ENCODE measurements at places on chromosomes 6 and 20.

GRCh38 chr6:154058963-154059680 is 20.1 kb downstream of the OPRM1 start:
- no peak for DNase-seq

GRCh38 chr6:164345806-164346496 is 931.4 kb downstream of the QKI start:
- DNase-seq: no peak

DNA sequence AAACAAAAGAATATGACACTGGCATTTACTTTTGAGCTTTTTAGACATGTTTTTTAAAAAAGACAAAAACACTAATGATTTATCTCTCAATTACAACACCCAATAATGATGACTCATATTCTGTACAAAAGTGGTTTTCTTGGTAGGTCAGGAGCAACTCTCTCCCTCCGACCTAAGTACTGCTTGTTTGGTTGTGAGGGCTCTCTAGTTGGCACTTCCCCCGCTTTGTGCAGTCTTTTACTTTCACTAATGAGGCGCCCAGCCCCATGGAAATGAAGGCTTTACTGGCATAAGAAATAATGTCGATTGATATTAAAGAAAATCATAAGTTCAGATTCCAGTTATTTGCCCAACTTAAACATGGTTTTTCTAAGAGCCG is 1.3 kb downstream of the KPNA5 start:
- no peak for DNase-seq

- no peak for DNase-seq
Observed at GRCh38 chr6:104705095-104705707, 154.5 kb downstream of the HACE1 start.

DNA sequence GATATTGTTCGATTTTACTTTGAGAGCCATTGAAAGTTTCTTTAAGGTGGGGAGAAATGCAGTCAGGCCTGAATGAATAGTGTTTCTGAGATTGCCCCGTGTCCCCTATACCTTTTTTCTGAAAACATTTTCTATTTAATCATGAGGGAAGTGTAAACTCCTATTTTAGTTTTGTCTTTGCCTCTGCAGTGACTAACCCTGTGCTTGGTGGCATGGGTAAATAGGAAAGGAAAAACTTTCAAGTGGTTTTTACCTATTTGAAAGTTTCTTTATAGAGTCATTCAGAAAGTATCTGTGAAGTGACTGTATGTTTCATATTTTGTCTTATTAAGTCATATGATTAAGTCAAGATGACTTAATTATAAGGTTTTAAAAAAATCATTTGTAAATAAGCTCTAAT is 14.5 kb downstream of the SNRNP48 start:
- no peak for DNase-seq

DNA sequence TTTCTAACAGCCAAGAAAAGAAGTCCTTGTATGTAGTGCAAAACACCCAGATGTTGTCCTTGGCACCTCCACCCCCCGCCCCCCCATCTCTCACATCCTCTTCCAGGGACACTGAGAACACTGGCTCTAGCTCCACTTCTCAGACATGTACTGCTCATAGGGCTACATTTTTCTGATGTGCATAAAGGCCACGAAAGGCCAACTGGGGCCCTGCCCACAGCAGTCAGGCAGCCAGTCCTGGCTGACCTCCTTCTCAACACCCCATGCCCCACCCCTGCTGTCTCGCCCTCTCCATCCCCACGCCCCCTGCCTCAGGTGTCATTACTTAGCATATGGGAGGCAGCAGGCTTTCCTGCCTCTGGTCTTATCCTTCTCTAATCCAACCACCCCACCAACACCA is 11.3 kb downstream of the GABRR1 start:
- no peak for DNase-seq

DNA sequence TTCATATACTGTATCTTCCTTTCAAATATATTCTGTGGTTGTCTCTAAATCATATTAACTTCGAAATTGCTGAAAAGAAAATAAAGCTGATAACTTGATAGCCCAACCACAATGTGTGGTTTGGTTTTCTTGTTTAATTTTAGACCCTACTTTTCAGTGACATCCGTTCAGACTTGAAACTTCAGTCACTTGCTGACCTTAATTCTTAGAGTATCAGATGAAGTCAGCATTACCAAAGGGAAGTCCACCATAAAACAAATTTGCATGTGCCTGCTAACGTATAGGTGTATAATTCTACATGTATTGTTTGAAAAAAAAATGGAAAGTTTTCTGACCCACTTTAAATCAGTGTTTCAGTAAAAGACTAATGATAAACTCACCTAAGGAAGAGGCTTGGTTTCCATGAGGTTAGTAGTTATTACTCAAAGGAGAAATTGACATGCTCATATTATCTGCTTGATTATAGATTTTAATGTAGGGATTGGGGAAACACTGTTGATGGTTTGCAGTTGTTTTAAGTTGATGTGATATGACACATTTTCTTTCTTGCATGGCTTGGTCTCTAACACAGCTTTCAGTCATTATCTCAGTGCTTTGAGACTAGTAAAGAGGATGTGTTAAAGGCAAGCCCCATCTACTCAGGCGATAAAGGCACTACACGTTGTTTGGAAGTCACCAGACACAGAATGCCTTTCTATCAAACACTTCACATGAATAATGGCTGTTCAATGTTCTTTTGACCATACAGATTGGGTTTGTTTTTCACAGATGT is 5.2 kb upstream of the IL17A start:
- no peak for DNase-seq

DNA sequence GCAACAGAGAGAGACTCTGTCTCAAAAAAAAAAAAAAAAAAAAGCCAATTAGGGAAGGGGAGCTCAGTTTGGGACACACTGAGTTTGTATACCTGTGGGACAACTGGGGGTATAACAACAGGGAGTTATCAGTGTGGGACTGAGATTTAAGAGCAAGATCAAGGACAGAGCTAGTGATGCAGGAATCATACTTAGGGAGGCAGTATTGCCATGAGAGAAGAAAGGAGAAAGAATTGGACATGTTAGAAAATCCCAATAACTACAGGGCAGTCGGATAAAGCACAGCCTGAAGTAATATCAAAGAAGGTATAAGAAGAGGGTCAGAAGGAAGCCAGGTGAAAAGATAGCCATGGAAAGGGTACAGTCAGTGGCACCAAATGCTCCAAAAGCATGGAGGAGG is 121.2 kb downstream of the PTPRT start:
- no peak for DNase-seq

- no peak for DNase-seq
Observed at GRCh38 chr6:116016846-116017545, 43.7 kb downstream of the FRK start.

GRCh38 chr6:16414205-16414604 is 175.8 kb downstream of the GMPR start:
- no peak for DNase-seq

GRCh38 chr6:135801755-135802465 is 49.6 kb upstream of the PDE7B start:
- no peak for DNase-seq

- DNase-seq: no peak
Observed at GRCh38 chr20:36175016-36175415, 20.5 kb downstream of the EPB41L1 start.

DNA sequence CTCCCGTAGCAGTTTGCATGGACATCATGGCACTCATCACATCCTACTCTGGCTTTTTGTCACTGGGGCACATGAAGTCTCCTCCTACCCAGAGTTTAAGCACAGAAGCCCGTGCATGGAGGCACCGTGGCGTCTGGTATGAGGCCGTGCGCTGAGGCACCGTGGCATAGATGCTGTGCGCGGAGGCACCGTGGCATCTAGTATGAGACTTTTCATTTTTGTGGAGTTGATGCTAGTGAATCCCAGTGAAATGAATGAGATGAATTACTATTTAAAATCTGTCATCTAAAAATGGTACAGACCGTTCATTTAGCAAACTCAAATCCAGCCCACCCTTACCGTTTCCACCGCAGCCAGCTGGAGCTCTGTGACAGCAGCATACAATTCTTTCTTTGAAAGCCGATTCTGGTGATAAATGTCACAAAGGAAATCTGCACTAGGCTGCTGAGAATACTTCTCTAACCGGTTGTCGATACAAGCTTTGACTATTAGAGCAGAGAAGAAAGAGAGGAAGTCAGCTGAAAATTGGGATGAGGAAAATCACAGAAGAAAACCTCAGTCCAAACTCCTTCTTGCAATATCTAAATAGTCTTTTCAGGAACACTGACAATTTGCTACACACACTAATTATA is 11.3 kb downstream of the CYP24A1 start:
- DNase-seq: no peak

DNA sequence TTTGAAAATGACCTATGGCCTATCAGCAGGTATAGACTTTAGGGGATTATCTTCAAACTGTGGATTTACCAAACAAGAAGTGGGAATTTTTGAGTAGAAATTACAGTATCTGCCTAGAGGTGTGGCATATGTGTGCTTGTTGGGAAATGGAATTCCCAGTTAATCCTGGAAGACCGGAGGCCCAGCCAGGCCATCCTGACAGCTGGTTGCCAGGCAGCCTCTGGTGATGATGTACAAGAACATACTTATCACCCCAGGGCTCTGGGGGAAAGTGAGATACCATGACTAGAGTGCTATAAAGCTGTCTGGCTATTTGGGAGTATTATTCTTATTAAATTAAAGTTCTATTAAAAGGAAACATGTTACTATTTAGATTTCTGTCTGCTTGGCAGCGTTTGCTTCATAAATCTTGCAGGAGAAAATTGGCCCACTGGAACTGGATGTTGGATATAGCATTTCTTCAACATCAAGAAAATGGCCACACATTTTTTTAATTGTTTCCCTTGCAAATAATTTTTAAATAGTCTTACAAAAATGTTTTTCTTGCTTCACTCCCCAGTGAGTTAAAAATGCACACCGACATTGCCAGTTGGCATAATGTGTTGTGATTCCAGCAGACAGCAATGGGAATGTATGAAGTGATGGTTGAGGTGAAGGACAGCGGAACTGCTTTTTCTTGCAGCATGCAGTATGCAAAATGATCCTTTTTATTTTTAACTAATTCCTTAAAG is 187.8 kb downstream of the MYLK4 start:
- no peak for DNase-seq

DNA sequence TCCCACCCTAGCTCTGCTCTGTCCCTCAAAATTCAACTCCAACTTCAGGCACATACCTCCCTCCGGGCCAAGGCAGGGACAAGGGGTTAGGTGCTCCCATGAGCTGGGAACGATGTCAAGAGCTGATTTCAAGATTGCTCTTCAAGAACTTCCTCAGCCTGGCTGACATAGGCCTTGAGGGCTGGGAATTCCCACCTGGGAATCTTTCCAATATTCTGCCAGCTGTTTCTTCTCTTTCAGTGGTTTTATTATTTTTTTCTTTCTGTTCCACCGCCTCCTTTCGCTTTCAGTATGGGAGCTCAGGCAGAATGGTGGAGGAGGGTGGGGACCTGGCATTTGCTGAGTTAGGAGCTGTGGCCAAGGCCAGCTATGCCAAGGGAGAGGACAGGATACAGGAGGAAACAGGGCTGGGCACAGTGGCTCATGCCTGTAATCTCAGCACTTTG is 33.7 kb downstream of the SRSF3 start:
- no peak for DNase-seq

- no peak for DNase-seq
Observed at GRCh38 chr6:75267461-75267860, 17.1 kb downstream of the TMEM30A start.

DNA sequence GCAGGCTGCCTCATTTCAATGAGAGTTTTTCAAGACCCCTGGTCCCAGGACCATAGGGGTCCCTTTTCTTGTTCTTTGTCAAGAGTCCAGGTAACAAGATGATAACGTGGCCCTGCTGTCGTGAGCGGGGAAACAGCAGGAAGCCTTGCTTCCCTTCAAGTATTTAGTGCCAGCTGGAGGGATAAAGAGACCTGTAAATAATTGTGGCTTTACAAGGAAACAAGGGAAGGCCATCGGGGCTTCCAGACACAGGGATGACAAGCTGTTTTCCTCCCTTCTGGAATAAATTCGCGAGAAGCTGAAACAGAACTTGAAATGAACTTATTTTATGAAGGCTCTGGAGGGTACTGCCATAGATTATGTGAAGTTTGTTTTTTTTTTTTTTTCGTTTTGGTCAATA is 163.2 kb downstream of the SYNDIG1 start:
- DNase-seq: no peak

GRCh38 chr6:118980063-118980462 is 45.1 kb upstream of the MCM9 start:
- no peak for DNase-seq

DNA sequence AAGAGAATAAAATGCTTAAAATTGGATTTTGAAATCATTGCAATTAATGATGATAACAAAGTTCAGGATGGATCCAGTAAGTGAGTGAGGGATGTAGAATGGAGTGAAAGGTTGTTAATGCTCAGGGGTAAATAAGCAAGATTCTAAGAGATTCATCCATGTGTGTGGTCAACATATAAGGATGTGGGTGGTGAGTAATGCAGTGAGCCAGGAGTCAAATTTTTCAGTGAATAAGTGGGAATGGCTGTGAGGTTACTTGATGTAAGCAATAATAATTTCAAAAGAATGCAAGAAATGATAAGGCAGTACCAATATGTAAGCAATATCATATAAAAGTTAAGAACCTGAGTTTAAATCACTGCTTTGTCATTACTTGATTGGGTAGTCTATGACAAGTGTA is 207.5 kb upstream of the ADGRB3 start:
- DNase-seq: no peak

GRCh38 chr6:109235481-109236038 is 140.3 kb downstream of the CEP57L1 start:
- DNase-seq: no peak

GRCh38 chr6:12090714-12091113 is 78.6 kb downstream of the HIVEP1 start:
- DNase-seq: no peak

DNA sequence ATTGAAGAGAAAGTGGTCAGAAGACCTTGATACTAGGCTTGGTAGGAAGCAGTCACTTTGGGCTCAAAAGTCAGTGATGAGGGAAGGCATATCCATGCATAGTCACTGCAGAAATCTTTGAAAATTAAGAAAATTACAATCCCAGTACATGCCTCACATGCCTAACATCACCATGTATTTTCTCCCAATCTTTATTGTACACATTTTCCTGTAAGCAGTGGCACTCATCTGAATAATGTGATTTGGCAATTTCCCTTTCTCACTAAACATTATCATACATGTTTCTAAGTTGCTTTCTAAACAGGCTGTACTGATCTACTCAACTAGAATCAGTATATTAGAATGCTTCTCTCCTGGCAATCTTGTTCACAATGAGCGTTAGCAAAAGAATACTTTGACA is 280.7 kb upstream of the SUPT3H start:
- DNase-seq: no peak

- DNase-seq: no peak
Observed at GRCh38 chr20:56796345-56796744, 167.2 kb downstream of the TFAP2C start.

- no peak for DNase-seq
Observed at GRCh38 chr6:53236241-53236640, 87.6 kb upstream of the GCM1 start.

- no peak for DNase-seq
Observed at GRCh38 chr6:156886409-156886808, 109.2 kb downstream of the ARID1B start.

- DNase-seq: no peak
Observed at GRCh38 chr6:127177030-127177922, 58.8 kb downstream of the RSPO3 start.

DNA sequence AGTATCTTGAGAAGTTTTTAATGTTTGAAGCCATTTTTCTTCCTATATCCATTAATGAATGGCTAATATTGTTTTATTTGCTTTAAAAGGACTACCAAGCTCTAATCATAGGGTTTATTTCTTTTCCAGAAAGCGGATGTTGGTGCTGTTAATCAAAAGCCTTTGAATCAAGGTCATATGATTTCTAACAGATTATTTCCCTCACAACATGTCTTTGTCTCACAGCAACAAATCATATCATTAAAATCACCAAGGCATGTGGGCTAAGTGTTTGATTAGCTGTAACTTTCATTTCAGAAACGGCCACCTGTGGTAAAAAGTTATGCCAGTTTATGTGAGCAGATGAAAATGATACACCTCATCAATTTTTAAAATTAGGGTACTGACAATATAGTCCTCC is 21.7 kb downstream of the TRAF3IP2 start:
- no peak for DNase-seq

All from nucleus accumbens (tissue), 56 donors.